ENCODE measurements at places on chromosomes 6 and 20.

DNA sequence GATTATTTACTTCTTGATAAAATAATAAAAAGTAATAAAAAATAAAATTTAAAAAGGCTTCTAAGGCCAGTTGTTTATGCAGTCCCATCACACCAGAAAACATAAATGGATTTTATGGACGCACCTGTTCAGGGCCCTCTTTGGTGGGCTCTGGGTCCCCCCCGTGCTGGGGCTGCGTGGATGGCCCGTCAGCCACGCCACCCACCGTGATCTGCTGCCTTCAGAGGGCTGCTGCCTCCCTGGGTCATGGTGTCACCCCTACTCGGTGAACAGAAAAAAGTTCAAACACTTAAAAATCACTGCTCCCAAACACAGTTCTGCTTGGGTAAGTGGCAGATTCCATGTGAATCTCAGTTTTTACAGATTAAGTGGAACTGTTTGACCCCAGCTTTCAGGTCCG, 447.6 kb upstream of the AGPAT4 start:
- DNase-seq, result no peak

DNA sequence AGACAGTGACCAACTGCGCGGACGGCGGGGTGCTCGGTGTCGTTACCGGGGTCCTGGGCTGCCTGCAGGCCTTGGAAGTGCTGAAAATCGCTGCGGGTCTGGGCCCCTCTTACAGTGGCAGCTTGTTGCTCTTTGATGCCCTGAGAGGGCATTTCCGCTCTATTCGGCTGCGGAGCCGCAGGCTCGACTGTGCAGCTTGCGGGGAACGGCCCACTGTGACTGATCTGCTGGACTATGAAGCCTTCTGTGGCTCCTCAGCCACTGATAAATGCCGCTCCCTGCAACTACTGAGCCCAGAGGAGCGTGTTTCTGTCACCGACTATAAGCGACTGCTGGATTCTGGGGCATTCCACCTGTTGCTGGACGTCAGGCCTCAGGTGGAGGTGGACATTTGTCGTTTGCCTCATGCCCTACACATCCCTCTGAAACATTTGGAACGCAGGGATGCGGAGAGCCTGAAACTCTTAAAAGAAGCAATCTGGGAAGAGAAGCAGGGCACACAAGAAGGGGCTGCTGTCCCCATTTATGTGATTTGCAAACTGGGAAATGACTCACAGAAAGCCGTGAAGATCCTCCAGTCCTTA, 1.0 kb downstream of the MOCS3 start:
- DNase-seq, result no peak

DNA sequence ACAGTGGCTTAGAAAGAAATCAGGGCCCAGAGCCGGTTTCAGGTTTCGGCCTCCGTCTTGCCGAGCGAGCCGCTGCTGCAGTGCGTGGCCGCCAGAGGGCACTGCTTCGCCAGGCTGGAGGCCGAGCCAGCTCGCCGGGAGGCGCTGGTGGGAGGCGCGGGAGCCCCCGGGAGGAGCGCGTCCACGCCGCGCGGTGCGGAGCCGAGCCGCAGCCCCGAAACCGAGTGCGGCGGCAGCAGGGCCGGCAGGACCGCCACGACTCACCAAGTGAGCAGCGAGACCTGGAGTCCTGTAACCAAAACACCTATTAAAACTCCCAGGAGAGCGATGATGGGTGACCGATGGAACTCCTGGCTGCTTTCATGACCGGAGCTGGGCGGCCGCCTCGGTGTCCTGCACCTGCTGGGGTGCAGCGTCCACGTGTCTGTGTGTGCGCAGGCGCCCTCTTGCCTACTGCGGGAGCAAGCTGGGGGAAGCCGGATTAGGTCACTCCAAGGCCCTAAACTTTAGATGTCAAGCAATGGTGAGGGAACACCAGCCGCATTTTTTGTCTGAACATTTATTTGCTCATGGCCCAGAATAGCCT, 186.9 kb upstream of the UST start:
- peak; percentile 57 for DNase-seq

- no peak for DNase-seq
Measured at GRCh38 chr6:43219814-43220213, 9.5 kb downstream of the DNPH1 start.

- DNase-seq, result no peak
Measured at GRCh38 chr6:42352856-42353564, 98.7 kb downstream of the TRERF1 start.

- no peak for DNase-seq
Measured at GRCh38 chr20:23419995-23420901, 1.0 kb downstream of the NAPB start.

GRCh38 chr6:90537027-90537426, 49.8 kb downstream of the MAP3K7 start:
- DNase-seq, result no peak

- DNase-seq, result no peak
Measured at GRCh38 chr6:81984599-81984998, 232.1 kb upstream of the TENT5A start.

- no peak for DNase-seq
Measured at GRCh38 chr20:4951299-4951698, 50.0 kb downstream of the SLC23A2 start.

GRCh38 chr20:20426655-20426907, 58.7 kb downstream of the INSM1 start:
- DNase-seq, result no peak

DNA sequence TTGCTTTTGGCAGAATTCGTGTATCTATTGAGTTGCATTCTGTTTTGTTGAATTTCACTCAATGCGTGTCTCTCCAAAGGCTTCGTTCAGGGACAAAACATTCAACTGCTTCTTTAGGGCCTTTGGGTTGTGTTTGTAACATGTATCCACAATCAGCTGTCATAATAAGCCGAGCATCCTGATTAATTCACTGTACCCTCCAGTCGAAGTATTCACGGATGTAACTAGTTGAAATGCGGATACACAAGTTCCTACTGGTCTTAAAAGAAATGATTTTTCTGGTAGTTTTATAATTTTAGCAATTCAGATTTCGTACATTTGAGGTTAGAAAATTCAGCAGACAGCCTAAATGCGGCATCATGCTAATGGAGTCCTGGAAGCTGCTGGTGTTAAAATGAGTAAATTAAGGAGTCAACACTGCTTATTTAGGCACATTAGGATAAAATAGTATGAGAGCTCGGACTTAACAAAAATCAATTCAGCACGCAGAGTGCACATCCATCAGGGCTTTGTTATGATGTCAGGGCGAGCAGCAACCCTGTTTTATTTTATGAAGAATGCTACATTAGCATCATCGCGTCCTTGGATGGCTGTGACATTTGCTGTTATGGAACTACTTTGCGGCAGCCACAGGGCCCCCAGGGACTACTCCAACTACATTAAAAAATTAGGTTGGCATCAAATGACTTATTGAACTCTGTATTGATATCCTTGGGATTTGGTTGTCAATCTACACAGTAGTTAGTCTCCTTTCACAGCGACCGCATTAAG, 489.3 kb upstream of the FLRT3 start:
- DNase-seq, result no peak

DNA sequence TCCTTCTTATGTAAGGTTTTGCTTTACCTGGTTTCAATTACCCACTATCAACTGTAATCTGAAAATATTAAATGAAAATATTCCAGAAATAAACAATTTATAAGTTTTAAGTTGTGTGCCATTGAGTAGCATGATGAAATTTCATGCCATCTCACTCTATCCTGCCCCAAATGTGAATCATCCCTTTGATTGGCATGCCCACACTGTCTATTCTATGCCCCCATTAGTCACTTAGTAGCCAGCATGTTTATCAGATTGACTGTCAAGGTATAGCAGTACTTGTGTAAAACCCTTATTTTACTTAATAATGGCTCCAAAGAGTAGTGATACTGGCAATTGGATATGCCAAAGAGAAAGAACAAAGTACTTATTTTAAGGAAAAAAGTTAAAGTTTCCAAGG, 403.8 kb downstream of the ADGRB3 start:
- DNase-seq, result no peak

GRCh38 chr6:132052096-132052495, 100.9 kb upstream of the CCN2 start:
- DNase-seq, result no peak

- DNase-seq, result no peak
Measured at GRCh38 chr6:74705451-74705850, 500.4 kb downstream of the COL12A1 start.

GRCh38 chr6:69145062-69145461, 510.0 kb downstream of the ADGRB3 start:
- no peak for DNase-seq

GRCh38 chr6:4776493-4777393, 539 bp downstream of the CDYL start:
- no peak for DNase-seq

GRCh38 chr20:31835977-31836852, 9.2 kb downstream of the FOXS1 start:
- peak; percentile 76 for DNase-seq

GRCh38 chr6:68252632-68253031, 382.4 kb upstream of the ADGRB3 start:
- no peak for DNase-seq

- no peak for DNase-seq
Measured at GRCh38 chr6:141403103-141403502, 729.6 kb upstream of the GJE1 start.

- peak; percentile 43 for DNase-seq
Measured at GRCh38 chr20:9609887-9610502, 95.6 kb downstream of the LAMP5 start.

DNA sequence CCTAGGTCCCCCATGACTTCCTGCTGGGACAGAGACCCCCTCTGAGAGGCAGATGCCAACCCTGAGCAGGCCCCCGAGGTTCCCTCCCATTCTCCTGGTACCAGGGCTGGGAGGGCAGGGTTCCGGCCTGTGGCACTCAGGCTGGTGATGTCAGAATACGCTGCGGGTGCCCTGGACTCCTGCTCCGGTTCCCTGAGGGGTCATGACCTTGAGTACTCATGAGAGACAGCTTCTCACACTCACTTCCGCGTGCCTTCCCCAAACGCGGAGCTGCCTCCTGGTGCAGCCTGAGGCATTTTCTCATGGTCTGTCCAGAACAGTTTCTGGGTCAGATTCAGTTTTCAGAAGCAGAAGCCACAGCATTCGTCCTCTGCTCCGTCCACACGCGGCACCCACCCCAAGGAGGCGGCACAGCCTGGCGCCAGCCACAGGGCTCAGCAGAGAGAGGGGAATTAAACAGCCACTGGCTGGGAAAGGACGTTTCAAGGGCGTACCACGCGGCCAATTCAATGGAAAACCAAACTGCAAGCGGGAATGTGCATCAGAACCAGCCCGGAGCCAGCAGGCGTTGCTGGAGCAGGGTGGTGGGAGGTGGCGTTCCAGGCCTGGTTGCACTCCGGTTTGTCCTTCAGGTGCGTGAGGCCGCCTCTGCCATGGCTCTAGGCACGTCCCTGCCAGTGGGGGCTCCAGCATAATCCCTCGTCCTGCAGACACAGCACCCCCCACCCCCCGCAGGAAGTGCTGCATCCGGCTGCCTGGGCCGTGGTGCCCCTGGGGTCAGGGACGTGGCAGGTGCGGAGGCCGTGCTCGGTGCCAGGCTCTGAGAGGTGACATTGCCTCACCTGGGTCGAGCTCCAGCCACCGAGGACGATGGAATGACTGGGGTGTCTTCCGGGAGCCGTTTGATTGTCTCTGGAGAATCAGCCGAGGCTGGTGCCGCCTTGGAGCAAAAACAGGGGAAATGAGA, 58.3 kb upstream of the BHLHE23 start:
- no peak for DNase-seq

DNA sequence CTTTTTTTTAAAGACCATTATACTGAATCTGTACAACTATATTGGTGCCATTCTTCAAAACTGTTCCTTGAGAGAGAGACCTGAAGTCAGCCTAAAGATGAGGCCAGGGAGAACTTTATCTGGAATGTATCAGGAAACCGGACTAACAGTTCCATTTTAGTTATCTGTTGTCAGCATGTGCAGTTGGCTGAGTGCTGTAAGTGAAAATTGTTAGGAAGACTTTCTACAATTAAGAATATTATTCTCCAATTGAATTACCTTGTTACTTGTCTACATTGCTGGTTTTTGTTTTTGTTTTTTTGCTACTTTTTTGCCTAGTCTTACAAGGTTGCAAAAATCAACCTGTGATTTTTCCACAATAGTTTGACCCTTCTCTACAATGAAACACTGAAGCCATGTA, 7.5 kb downstream of the CEP57L1 start:
- DNase-seq, result no peak

DNA sequence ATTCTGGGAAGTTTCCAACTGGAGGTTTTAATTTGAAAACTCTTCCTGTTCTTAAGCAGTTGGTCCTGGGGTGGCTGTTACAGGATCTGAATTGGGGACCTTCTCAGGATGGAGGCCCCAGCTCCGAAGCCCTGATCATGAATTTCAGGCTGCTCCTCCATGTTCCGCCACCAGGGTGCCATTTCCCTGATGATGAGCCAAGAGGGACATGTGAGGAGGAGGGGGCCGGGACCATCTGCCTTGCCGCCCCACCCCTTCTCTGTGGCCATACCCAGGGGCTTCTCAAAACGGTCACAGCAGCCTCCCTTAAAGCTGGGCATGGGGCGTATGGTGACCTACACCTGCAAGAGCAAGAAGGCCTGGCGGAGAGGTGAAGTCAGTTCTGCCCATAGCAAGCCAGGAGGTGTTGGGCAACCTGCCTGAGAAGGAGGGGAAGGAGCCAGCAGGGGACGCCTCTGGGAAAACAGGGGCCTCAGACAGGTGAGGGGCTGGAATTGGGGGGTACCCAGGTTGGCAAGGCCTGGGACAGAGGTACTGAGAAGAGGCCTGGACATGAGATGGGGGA, 3.6 kb upstream of the BAK1 start:
- no peak for DNase-seq

- no peak for DNase-seq
Measured at GRCh38 chr6:32692019-32692418, 25.6 kb upstream of the HLA-DQB1 start.

GRCh38 chr6:15062516-15063252, 183.2 kb upstream of the JARID2 start:
- DNase-seq, result no peak

DNA sequence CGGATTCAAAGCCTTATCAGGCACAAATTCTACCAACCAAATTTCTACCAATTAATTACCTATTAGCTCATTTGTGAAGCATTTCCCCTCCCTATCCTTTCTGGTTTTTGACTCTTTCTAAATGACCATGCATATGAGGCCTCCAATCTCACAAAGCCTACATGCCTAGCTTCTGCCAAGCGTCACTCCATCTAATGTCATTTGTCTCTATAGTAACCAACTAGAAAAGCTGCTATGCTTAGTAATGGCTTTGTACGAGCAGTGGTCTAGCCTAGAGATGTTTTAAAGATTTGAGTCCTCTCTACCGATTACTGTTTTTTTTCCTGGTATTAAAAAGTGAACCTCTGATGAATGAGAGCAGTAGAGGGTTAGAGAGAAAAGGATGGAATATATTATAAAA, 4.8 kb upstream of the ASF1A start:
- no peak for DNase-seq

GRCh38 chr6:118419448-118420394, 128.4 kb upstream of the PLN start:
- no peak for DNase-seq

- DNase-seq, result peak; percentile 70
Measured at GRCh38 chr20:31661625-31662371, 24.1 kb downstream of the COX4I2 start.

GRCh38 chr6:170437719-170438401, 115.2 kb downstream of the PSMB1 start:
- no peak for DNase-seq

All from omental fat pad (tissue), 4 donors.